ENCODE measurements at places on chromosomes 5 and 9. TPM values are rescaled to one million over a fixed set of nuclear protein-coding genes. Genes with fewer than 3 reads are reported as not detected.

The NUTM2F gene
- total RNA-seq: not detected

The CDX1 gene
- total RNA-seq: not detected

The GALNT12 gene
- 2.2 TPM for total RNA-seq

The PKD2L2 gene
- not detected for total RNA-seq

The ZNF879 gene
- total RNA-seq: 4.7 TPM

The CCDC127 gene
- 6.2 TPM for total RNA-seq

Data from LHCN-M2 (cell line).